ENCODE measurements at places on chromosomes 4 and X.

DNA sequence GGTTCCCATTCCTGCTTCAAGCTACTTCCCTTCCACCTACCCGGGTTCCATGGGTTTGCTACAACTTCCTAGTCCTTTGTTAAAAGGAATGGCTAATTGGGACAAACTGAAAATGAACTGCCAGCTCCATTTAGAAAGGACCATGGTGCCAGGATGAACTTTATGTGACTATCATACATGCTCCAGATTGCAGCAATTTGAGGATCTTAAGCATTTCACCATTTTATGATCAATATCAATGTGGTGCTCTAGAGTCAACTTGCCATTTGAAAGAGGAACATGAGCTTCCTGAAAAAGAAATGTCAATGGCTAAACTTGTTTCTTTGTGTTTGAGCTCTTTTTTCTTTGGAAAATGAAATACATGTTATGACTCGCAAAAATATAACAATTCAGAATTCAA lies 92.7 kb upstream of the IL15 start:
- DNase-seq = no peak

- no peak for DNase-seq
Observed at GRCh38 chr4:109977854-109978501, 65.3 kb downstream of the EGF start.

DNA sequence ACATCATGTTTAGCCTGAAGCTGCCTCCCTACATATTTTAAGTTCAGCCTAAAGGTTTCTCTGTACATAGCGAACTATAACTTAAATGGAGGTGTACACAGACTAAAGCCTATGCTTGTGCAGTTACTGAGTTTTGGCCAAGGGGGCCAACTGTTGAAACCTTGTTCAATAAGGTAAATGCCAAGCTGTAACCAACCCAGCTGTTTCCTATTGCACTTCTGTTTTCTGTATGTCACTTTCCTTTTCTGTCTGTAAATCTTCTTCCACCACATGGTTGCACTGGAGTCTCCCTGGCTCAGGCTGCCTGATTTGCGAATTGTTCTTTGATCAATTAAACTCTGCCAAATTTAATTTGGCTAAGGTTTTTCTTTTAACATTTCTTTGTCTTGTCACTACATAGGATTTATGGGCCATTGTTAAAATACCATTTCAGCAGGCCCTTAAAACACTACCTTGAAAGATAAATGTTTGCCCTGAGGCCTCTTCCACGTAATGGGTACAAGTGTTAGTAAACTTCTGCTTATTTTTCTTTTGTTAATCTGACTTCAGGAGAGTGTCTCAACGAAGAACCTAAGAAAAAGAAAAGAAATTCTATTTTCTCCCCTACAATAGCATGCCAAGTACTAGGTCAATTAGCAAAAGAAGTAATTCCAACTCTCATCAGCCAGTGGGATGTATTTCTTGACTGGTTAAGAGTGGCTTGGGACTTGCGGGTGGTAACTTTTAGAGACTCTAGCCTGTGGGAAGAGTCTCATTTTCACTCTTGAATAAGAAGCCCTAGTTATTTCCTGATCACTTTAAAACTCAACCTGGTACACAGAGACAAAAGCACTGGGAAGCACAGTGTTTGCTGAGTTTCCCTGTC lies 45.7 kb upstream of the PRSS12 start:
- DNase-seq = no peak

GRCh38 chr4:120858776-120859175 lies 63.8 kb downstream of the PRDM5 start:
- DNase-seq = no peak

DNA sequence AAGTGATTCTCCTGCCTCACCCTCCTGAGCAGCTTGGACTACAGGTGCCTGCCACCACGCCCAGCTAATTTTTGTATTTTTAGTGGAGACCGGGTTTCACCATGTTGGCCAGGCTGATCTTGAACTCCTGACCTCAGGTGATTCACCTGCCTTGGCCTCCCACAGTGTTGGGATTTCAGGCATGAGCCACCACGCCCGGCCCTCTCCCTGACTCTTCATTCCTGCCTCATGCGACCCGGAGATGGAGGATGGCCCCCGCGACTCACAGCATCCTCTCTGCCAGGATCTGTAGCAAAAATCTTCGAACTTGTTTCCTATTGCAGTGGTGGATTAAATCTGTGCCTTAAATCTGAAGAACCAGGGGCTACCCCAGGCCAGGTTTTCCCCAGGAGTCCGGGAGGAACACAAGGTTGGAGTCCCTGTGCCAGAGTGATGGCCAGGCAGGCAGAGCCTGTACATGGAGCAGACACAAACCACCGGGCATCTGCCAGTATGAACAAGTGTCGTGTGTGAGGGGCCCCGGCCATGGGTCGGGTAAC lies 11.5 kb downstream of the CPLX1 start:
- no peak for DNase-seq

- no peak for DNase-seq
Observed at GRCh38 chrX:17608888-17609287, 128.4 kb upstream of the SCML1 start.

DNA sequence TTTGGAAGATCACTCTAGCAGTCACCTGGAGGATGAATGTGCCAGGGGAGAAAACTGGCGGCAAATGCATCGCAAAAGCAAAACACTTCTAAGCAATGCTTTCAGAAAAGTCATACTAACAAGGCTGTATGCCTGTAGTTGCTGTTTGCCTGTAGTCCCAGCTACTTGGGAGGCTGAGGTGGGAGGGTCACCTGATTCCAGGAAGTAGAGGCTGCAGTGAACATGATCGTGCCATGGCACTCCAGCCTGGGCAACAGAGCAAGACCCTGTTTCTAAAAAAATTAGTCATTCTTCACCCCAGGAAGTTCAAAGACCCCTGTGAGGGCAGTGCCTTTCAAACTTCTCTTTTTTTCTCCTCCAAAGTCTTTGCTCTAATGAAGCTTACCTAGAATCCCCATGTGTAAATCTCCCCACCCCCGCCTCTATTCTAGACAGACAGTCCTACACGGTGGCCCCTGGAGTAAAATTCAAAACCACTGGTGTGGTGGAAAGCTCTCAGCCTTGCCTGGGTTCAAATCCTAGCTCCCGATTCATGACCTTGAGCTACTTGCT lies 5.5 kb downstream of the SOWAHD start:
- DNase-seq = no peak

- DNase-seq = no peak
Observed at GRCh38 chrX:25151749-25152148, 136.0 kb upstream of the ARX start.

- no peak for DNase-seq
Observed at GRCh38 chrX:39756086-39756883, 341.5 kb downstream of the BCOR start.

DNA sequence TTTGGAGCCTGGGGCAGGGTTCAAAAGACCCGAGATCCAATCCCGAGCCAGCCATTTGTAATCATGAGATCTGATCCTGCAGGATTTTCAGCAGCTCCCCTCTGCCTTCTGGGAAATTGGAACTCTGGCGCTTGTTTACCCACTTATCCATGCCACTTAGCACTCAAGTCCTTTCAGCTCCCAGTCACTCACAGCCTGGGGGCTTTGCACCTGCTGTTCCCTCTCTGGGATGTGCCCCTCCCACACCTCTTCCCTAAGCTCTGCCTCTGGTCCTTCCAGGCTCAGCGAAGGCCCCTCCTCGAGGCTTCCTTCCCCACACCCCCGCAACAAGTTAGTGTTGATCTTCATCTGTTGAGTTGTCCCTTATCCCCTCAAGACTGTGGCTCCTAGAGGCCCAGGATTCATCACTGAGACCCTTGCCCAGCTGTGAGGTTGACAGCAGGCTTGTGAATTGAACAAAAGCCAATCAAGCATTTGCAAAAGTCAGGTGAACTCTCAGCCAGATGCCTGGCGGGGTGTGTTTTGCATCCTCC lies 99.1 kb upstream of the AFAP1 start:
- no peak for DNase-seq

DNA sequence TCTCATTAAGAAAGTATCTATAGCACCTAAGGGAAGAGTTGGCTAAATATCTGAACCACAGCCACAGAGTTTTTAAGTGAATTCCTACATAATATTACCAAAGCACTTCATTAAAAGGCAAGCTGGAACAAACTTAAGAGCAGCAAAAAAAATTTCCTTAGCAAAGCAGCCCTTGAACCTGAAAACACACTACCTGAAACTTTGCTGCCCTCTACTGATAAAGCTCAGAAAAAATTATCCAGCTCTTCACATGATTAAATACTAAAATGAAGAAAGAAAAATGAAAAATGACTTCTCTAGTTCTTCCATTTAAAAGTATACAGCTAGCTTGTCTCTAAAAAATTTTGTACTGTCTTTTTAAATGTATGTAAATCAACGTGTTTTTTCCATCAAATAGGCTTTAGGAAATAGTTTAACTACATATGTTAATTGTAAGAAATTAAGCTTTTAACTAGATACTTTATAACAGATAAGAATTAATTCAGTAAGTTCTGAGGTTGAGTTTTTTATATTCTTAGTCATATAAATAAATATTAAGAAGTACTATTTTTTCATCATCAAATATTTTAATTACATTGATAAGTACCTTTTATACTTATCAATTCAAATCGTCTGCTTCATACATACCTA lies 156.1 kb downstream of the STPG2 start:
- DNase-seq = peak; percentile 28

GRCh38 chr4:78756776-78757175 lies 19.4 kb upstream of the BMP2K start:
- DNase-seq = no peak
